NCI-H446 treated with DMSO at 0.1 percent for 48 hours (cell line): ENCODE measurements at places on chromosomes 16 and 17.
A peak's percentile ranks its signal among the peaks of the same experiment; 100 is the strongest.

- peak; percentile 95 for DNase-seq
These were observed 13.5 kb upstream of the CBX8 start for GRCh38 chr17:79810130-79811010.

DNA sequence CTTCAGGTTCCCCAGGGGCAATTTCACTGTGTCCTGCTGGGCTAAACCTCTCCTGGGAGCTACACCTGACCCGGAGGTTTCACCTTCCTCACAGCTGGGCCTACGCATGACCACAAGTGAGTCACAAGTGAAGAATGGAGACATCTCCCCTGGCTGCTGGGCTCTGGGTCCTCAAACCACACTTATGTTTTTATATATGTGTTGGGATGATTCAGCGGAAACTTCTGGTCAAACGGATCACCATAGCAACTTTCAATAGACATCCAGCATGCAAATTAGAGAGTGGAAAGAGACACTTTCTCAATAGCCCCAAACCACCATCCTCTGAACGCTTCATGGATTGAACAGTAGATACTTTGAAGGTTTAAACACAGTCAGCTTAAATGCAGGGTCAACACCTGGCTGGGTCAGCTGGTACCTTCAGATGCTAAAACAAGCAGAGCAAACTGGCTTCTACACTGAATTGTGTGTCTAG, 28.0 kb upstream of the MAF start:
- DNase-seq = no peak

DNA sequence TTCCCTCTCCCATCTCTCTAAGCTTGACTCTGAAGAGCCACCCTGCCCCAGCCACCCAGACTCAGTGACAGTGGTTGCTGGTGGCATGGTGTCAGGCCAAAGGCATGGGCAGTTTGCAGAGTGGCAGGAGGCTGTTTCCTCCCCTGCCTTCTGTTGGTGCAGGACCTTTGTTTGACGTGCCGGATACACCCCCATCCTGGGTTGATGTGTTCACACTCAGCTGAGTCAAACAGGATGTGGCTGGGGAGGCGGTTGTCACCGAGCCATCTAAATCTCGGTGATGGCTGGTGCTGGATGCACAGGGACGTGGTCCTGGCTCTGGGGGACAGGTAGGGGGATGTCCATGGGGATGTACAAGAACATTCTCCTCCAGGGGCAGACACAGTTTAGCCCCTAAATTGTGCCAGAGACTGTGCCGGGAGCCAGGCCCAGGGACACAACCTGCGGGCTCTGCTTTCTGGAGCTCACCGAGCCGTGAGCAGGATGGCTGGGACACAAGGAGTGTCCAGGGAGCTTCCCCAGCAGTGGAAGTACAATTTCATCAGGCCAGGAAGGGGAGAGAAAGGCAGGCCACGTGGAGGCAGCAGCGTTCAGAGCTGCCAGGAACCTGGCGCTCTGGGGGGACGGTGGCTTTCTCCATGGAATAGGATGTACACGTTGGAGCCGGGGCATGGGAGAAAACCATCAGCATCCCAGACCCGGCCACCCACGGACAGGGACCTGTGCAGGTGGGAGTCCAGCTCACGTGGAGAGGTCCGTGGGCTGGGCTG, 264.2 kb downstream of the SEC14L1 start:
- no peak for DNase-seq

DNA sequence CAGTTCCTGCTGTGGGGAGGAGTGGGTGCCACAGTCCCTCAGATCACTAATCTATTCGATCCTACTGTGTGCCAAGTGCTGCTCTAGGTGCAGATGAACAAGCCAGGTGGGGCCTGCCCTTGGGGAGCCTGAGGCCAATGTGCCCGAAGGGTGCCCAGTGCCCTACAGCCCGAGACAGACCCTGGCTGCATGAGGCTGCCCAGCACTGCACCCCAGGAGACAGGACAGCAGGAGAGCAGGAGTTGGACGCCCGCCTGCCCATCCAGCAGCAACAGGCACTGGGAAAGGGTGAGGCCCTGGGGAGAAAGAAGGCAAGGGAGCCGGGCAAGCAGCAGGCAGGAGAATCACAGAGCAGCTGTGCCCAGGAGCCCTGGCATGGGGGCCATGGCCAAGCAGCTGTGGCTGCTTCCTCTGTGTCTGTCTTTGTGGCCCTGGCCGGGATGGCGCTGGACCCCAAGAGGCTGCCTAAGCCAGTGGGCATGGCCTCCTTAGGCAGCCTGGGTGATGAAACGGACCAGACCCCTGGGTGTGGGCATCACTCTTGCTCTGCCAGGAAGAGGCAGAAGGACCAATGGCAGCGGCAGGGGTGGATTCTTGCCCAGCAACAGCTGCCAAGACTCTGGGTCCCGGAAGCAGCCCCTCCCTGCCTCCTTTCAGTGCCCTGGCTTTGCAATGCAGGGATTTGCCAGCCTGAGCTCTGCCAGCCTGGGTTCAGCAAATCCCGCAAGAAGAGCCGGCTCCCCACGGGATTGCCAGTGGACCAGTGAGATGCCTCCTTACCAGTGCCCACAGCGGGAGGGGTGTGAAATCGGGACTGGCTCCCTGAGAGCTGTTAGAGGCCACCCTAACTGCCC, 179.6 kb upstream of the TNRC6C start:
- DNase-seq = peak; percentile 63

DNA sequence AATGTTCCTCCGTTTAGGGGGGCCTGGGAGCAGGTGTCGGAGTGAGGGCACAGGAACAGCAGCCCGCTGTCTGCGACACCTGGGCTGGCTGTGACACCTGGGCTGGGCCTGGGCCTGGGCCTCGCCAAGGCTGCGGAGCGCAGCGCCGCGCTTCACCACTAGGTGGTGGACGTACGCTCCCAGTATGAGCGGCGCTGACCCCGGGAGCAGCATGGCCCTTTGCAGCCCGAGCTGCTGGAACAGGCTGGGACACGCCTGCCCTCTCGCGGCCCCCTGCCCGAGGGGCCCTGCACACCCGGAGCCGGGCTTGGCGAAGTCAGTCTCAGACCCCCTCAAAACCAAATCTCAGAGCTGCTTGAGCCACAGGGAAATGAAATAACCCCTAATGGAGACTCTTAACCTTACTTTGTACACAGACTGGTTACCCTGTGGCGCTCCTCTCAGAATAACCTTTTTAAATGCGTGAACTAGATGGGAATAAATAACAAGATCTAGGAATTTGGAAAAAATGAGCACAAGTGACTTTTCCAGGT, 38.6 kb upstream of the FA2H start:
- DNase-seq = no peak

GRCh38 chr16:30377050-30377811, 2.6 kb downstream of the MYL11 start:
- DNase-seq = no peak

DNA sequence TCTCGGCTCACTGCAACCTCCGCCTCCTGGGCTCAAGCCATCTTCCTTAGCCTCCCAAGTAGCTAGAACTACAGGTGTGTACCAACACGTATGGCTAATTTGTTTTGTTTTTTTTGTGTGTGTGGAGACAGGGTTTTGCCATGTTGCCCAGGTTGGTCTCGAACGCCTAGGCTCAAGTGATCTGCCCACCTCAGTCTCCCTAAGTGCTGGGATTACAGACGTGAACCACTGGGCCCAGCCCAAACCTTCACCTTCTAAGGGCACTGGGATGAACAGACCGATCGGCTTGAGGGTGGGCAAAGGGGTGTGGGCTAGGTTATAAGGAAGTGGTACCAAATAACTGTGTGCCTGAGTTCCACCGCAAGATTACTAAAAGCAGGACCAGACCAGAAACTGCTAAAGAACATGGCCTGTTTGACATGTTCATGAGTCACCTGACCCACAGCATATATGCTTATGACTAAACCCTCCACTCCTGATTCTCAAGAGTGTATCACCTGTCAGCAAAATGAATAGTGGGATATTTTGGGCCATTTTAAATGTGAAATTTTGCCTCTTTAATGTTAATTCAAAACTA, 8.1 kb downstream of the TMEM97 start:
- DNase-seq = no peak

DNA sequence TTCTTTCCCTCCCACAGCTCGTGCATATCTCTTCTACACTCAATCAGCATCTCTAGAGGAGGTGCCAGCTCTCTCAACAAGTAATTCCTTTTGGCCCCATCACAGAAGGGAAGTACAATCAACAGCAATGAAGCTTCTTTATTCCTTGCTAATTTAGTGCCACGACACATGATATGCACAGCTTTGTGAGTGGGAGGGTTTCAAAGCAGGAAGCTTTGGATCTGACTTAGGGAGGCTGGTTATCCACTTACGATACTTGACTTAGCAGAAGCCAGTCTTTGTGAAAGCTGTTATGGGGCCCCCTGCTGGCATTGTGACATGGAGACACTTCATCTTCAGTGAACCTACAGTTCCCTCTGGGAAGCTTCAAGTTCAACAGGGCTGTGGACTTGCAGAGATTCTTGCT, 81.0 kb downstream of the TMEM100 start:
- peak; percentile 13 for DNase-seq

DNA sequence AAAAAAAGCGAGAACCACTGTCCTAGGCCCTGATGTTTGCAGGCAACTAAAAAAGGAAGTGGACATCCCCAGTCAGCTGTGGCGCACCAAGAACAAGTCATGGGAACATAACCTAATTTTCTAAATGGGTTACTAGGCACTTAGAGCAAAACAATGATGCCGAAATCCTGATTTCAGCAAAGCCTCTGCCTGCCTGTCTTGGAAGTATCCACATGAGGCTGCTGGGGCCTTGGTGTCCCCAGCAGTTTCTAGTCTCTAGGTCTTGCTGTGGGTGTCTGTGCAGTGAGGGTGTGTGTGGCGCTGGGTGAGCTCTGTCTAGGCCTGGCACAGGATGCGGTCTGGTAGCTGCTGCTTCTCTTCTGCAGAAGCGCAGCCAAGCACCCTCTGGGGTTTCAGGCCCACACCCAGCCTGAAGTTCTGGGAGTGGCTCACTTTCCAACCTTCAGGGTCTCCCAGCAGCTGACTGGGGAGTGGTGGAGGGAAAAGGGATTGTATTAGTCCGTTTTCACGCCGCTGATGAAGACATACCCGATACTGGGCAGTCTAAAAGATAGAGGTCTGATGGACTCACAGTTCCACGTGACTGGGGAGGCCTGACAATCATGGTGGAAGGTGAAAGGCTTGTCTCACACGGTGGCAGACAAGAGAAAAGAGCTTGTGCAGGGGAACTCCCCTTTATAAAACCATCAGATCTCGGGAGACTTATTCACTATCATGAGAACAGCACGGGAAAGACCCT, 21.1 kb downstream of the STH start:
- DNase-seq = no peak

DNA sequence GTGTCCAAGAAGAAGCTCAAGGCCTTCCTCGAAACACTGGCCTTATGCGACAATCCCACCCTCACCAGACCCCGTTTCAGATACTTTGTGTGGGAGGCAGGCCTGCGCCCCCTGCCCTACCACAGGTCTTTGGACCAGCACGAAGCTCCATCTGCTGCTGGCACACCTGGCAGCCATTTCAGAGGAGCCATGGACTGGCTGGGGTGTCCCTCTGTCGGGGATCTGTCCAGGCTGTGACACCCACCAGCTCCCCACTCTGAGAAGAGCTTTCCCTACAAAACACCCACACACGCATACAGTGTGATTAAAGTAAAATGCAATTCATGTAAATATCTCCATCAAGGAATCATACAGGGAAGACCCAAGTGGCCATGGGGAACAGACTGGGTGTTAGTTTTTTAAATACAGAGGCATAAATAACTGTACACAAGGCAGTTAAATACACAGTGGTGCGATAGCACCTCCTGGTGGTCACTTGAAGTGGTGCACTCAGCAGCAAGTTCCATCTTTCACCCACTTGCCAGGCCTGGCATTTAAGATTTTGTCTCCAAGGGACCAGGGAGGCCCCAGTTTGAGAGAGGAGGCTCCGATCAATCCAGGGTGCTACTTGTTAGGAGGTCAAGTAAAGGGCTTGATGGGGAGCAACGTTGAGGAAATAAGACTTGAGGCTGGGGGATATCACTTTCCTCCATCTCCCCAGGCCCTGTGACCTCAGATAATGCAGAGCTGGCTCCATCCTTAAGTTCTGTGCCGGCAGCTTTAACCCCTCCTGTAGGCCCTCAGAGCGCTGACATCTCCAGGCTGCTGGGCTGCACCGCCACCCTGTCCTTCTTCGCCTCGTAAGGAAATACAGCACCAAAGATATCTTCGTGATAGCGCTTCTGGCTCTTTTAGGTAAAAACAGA, 43.6 kb downstream of the NOS2 start:
- DNase-seq = no peak

- DNase-seq = no peak
These were observed 35.0 kb downstream of the MAPT start for GRCh38 chr17:45929344-45929743.

GRCh38 chr17:72380737-72381136, 259.9 kb downstream of the SOX9 start:
- no peak for DNase-seq

GRCh38 chr17:78105101-78105500, 23.5 kb downstream of the TMC6 start:
- no peak for DNase-seq

GRCh38 chr16:12548270-12548983, 255.3 kb downstream of the CPPED1 start:
- DNase-seq = no peak

- no peak for DNase-seq
These were observed 7.3 kb downstream of the ADGRG5 start for GRCh38 chr16:57549730-57550129.

DNA sequence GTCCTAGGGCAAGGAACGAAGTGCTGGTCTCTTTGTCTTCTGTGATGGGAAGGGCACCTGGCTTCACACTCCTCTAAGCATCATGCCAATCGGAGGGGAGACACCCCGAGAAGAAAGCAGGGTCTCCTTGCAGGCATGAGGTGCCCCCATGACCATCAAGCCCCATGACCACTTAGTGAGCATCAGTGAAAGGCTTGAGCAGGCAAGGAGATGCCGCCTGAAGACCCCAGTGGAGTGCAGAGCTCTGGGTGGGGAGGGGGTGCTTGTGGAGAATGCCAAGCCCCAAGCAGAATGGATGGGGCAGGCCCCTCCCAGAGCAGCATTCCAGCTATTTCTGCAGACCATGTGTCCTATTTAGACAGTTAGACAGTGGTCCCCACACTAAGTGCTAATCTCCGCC, 232.7 kb upstream of the TNRC6C start:
- DNase-seq = no peak

- DNase-seq = no peak
These were observed 124.6 kb upstream of the HAS3 start for GRCh38 chr16:68980695-68981315.

DNA sequence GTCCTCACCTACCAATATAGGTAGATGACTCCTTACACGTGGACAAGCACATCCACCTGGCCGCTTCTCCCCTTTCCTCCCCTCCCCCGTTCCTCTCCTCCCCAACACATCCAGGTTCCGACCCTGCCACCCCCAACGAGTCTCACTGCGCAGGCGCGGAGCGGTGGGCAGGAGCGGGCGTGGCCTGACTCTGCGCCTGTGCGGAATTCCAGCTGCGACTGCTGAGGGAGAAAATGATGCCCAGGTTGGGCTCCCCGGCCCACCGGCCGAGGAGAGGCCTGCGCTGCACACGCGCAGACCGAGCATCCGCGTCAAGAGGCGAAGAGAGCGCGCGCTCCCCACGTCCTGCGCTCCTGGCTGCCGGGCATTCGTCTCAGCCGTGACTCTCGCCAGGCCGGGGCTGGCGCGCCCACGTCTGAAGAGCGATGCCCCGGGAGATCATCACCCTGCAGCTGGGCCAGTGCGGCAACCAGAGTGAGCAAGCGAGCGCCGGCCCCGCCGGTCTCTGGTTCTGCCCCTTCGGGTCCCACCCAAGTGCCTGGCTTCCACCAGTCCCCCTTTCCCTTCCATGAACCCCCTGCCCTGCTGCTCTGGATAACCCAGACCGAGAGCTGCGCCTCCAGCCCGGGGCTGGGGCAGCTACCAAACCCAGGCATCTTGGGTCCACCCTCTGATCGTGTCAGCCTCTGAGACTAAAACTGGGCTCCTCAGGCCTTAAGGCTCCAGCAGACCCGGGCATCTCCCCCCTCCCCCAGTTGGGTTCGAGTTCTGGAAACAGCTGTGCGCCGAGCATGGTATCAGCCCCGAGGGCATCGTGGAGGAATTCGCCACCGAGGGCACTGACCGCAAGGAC, at the start of gene TUBG2:
TUBG2 (plus strand) TSS at position 206 of the 853 bp plus-strand sequence; CDS start at position 426, 220 bp downstream.
- DNase-seq = peak; percentile 62
